ENCODE measurements at places on chromosomes 16 and 17.
A peak's percentile ranks its signal among the peaks of the same experiment; 100 is the strongest.

DNA sequence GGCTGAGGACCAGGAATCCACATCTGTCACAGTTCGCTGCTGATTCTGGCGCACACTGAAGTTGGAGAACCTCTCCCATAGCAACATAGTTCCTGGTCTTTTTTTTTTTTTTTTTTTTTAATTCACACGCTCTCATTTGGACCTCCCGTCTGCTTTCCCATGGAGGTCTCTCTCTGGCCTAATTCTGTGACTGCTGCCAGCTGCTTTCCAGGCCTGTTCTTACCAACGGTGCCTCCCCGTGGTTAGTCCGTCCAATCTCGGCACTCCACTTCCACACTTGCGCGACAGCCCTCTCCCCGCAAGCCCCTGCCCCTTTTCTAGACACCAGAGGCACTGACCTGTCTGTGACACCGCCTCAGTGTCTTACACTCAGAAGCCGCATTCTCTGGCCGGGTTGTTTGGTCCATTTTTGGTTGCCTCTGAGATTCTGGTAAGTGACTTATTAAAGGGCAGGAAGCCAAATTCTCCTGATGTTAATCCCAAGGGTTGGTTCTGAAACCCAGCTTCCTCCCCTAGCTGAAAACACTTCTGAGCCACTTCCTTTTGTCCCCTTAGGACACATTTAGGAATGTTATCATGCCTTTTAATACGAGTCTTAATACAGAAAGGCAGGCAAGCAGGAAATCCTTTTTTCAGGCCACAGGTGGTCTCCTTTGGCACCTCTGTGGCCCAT, 1.1 kb upstream of the AKTIP start:
- peak; percentile 23 for DNase-seq

DNA sequence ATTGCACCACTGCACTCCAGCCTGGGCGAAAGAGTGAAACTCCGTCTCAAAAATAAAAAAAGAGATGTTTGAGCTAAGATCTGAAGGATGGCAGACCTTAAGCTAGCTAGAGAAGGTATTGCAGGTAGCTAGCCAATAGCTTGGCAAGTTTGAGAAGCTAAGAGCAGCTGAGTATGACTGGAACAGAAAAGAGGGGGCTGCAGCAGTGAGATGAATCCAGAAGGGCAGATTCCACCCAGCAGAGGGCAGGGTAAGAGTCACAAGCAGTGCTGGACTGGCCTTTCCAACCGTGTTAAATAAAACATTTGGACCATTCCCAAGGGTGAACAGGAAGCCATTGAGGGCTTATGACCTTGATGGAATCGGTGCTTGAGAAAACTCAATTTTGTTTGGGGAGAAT, 5.7 kb upstream of the PHAF1 start:
- DNase-seq, result no peak

DNA sequence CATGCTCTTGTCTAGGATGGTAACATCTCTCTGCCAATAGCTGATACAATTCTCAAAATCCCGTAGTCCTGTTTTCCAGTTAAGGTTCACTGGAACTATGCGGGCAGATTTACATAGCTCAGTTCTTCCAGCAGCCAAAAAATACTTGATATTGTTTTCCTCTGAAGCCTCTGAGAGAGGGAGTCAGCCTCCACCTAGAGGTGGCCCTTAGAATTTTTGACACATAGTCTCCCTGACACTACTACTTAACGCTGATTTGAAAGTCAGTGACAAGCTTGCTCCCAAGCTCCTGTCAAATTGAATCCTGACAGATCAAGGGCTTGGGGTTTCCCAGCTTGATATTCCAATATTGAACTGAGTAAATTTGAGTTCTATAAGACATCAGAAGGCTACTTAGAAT, 1780.1 kb downstream of the TP53TG3F start:
- no peak for DNase-seq

DNA sequence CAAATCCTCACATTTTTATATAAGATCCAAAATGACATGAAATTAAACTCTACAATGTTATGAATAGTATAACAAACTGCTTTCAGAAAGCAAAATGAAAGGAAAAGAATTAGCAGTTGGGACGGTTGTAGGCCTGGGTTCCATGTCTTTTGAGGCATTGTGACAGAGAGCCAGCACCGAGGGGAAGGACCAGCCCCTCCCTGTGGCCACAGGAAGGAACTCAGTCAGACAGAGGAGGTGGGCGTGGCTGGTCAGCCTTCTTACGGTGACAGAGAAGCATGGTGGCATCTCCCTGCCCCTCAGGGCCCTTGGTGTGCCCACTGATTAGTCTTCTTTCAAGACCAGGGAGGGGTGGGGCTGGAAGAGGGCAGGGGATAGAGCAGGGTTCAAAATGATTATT, 5.7 kb downstream of the ZNF319 start:
- peak; percentile 72 for DNase-seq

DNA sequence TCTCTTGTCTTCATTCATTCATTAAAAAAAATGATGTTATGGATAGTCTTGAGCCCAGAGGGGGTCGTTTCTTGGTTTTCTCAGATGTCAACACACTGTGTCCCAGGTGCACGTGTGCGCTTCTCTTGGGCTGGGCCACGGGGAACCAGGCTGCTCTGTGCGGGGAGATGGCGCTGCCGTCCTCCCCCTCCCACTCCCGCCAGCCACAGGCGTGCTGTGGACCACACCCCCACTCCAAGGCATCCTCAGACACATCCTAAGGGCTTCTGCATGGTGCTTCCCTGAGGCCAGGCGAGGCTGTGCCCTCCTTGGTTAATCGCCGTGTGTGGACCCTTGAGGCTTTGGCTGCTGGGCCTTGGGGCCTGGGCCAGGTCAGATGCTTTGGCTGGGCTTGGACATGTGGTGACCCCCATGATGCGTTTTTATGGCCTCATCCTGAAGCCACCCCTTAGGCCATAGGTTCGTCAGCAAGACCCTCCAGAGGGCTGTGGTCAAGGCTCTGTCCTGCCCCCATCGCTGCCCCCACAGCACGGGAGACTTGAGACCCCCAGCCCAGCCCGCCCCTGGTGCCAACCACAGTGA, 245.7 kb upstream of the CIBAR2 start:
- no peak for DNase-seq
